Lower leg skin (tissue), 4 donors: ENCODE measurements at places on chromosomes 1 and 21. TPM values are rescaled to one million over a fixed set of nuclear protein-coding genes. Genes with fewer than 3 reads are reported as not detected.
A peak's percentile ranks its signal among the peaks of the same experiment; 100 is the strongest.

DNA sequence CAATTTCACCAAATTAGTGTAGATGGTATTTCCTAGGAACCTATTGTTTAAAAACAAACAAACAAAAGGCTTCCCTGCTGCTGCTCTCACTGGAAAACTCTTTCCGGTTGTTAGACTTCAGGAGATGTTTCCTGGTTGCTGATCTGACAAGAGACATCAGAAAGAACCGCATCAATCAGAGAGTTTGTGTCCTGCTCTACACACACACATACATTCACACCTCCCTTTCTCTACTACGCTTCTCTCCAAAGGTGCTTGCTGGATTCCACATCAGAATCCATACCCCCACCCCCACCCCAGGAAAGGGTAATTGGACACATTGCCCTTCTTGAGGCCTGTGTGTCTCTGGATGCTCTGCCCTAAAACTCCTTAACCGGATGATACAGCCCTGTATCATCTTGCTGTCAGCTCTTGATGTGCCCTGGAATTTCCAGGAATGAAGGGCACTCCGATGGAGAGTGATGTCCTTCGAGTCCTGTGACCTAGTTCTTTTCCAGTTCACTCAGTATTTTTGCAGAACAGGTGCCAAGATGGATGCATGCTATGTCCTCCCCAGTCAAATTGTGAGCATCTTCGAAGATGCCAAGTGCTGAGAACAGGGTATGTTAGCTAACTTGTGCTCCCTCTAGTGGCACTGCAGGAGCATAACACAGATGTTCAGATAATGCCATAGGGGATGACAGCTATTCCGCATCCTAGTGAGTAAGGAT is 113.7 kb upstream of the SLC35F3 start:
- DNase-seq, result peak; percentile 16

- peak; percentile 96 for DNase-seq
Observed at GRCh38 chr1:2548068-2548589, 8.0 kb upstream of the TNFRSF14 start.

GRCh38 chr1:150407330-150407729 is 43.4 kb downstream of the RPRD2 start:
- no peak for DNase-seq

SPATA6 gene
- total RNA-seq, result 10.9 TPM

RHBDL2 gene
- total RNA-seq, result 21.4 TPM
